Activated T-cell treated with anti-CD3 and anti-CD28 coated beads, Interleukin-2, amount 50 U/mL, for 72 hours (primary cell): ENCODE measurements at places on chromosomes 3 and 15. TPM values are rescaled to one million over a fixed set of nuclear protein-coding genes. Genes with fewer than 3 reads are reported as not detected.

- no peak for DNase-seq
- H3K4me1 ChIP-seq: peaks cover 15% of the 10 kb centered on the region
- H3K4me3 ChIP-seq: no peak overlapping the region
Observed at GRCh38 chr3:194875581-194876402, 190.1 kb downstream of the FAM43A start.

The GPR15 gene
- total RNA-seq: 24.0 TPM

DNA sequence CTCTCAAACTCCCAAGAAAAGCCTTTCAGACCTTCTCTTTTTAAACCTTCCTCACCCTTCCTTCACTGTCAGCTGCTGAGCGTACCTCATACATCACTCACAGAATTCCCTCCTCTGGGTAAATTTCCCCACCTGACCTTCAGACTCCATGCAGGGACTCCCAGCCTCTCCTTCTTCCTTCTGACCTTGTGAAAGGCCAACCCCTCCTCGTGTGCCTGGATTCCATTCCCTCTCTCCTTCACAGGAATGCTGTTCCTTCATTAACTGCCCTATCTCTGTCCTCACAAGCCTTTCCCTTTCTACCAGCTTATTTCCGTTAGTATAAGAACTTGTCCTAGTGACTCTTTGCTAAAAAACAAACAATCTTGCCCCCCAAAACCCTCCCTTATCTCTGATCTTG, 69.7 kb upstream of the MME start:
- H3K27me3 ChIP-seq: no peaks in the 10 kb centered on the region
- no peaks in the 10 kb centered on the region for H3K4me1 ChIP-seq
- H3K36me3 ChIP-seq: no peaks in the 10 kb centered on the region
- H3K4me3 ChIP-seq: no peak overlapping the region

GRCh38 chr15:63203451-63204090, 14.2 kb downstream of the RAB8B start:
- peak overlapping the region; percentile 49 for H3K27ac ChIP-seq
- peak; percentile 73 for DNase-seq
- no peaks in the 10 kb centered on the region for H3K27me3 ChIP-seq
- H3K4me1 ChIP-seq: peaks cover 98% of the 10 kb centered on the region
- peak overlapping the region; percentile 67 for H3K4me3 ChIP-seq
- H3K36me3 ChIP-seq: peaks cover 6% of the 10 kb centered on the region

GRCh38 chr3:5093731-5094130, 28.4 kb upstream of the ARL8B start:
- H3K4me1 ChIP-seq: peaks cover 6% of the 10 kb centered on the region
- H3K27me3 ChIP-seq: peaks cover 33% of the 10 kb centered on the region
- DNase-seq: no peak
- no peak overlapping the region for H3K4me3 ChIP-seq
- no peak overlapping the region for H3K27ac ChIP-seq

DNA sequence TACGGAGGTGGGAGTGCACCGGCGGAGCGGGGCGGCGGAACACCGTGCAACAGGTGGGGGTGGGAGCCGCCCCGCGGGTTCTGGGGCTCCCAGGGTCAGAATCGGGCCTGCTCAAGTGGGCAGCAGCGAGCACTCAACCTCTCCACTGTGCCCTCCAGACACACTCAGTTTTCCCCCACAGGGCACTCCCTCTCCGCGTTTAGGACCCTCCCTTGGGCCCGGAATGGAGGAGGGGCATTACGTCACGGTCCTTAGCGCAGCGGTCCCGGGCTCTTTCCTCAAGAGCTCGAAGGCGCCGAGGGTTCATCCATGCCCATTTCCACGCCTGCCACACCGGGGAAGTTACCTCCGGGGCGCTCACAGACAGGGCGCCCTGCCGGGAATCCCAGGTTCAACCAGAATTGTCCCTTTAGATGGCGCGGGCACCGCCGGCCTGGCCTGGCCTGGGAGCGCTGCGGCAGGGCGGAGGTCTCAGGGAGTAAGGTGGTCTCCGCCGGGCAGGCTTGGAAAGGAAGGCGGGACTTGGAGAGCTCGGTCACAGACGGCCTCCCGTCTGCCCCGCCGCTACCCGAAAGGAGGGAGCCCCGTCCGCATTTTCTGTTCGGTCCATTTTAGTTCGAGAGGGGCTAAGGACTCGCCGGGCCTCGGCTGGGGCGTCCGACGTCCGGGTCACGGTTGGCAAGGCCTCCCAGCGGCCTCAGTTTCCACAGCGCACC, 5.1 kb downstream of the RNU6-1 start:
- H3K27me3 ChIP-seq: peaks cover 67% of the 10 kb centered on the region
- DNase-seq: peak; percentile 14
- no peak overlapping the region for H3K27ac ChIP-seq
- H3K4me3 ChIP-seq: peak overlapping the region; percentile 61

DNA sequence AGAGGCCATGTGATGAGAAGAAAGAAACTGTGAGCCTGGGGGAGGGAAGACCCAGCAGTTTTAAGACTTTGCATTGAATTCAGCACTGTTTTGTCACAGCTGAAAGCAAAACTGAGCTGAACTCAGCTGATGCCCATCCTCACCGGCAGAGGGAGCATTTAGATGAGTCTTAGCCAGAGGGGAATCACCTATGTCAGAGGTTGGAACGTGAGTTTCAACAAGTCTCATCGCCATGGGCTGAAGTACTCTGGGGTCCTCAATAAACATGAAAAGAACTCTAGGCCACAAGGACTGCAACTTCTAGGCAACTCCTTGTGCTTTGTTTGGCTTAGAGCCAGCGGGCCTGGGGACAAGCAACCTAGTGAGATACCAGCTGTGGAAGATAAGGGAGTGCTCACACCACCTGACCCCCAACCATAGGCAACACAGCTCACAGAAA, 324.5 kb downstream of the TBL1XR1 start:
- peaks cover 8% of the 10 kb centered on the region for H3K4me1 ChIP-seq
- H3K27ac ChIP-seq: no peak overlapping the region
- DNase-seq: peak; percentile 56
- no peaks in the 10 kb centered on the region for H3K27me3 ChIP-seq
- H3K36me3 ChIP-seq: no peaks in the 10 kb centered on the region

DNA sequence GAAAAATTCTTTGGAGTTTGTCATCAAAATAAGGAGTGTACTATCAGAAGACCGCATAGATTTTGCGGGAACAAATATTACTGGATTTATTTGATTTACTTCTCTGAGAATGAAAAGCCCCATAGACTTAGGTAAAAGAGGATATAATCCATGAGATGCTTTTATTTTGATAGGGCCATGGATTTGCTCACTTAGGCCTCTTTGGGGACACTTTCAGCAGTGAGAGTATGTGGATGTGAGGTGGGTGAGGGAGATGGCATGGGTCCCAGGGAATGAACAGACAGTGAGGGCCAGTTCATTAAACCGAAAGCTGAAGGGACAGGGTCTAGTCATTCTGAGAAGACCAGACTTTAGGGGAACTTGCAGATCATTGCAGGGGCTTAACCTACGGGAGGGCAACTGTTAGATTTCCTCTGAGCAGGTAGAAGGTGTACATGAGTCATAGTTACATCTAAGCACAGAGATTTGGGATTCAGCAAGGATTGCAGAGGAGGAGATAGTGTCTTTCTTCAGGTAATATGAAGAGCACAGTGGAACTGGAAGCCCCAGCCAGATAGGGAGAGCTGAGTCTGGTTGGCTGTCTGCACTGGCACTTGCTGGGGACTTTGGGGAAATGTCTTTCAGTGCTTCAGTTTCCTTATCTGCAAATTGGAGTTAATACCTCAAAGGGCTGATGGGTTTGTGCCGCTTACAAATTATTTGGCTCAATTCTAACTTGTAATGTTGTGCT, 30.8 kb downstream of the SH3GL3 start:
- no peaks in the 10 kb centered on the region for H3K36me3 ChIP-seq
- no peak for DNase-seq
- no peak overlapping the region for H3K27ac ChIP-seq
- no peak overlapping the region for H3K4me3 ChIP-seq
- no peaks in the 10 kb centered on the region for H3K4me1 ChIP-seq
- H3K27me3 ChIP-seq: no peaks in the 10 kb centered on the region

DNA sequence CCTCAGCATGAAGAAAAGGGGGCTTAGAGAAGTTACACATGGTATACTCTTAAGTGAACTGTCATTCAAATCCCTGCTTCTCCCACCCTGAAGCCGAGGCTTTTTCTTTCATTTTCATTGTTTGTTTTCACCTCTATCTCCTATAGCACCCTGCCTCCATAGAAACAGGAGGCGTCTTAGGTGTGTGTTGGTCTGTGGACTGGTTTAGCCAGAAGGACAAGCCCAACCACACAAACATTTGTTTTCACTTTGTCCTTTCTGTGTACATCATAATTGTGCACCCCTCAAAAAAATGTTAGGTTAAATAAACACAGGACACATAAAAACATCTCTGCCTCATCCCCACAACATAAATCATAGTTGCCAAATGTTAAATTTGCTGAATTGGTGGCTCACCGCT, 73.3 kb upstream of the UBE2E2 start:
- no peak overlapping the region for H3K4me3 ChIP-seq
- DNase-seq: no peak
- no peaks in the 10 kb centered on the region for H3K4me1 ChIP-seq

DNA sequence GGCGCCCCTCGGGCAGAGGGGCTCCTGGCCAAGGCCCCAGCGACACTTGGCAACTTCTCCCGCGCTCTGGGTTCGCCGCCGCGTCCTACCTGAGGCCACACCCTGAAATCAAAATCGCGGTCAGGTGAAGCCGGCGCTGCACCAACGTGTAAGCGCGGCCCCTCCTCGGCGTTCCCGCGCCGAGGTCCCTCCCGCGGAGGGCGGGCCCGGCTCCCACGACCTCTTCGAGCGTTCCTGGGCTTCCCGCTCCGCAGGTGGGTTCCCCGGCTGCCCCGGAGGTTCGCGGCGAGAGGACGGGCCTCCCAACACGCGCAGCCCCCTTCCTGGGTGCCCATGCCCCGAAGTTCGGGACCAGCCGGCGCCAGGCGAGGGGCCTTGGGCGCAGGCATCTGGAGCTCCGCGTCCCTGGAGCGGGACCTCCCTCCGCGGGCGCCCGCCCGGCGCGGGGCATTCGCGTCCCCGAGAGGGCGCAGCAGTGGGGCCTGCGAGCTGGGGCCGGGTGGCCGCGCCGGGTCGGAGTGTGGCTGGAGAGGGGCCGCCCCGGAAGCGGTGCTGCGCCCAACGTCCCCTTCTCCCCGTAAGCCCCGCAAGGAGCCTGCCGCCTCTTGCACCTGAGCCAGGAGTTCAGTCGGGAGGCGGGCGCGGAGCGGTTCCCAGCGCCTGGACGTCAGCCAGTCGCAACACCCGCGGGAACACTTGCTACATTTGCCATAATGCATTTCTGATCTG, 13.7 kb downstream of the PAK6 start:
- DNase-seq: peak; percentile 36
- H3K27me3 ChIP-seq: peaks cover 32% of the 10 kb centered on the region
- peak overlapping the region; percentile 85 for H3K4me3 ChIP-seq
- no peaks in the 10 kb centered on the region for H3K4me1 ChIP-seq
